ENCODE measurements at places on chromosomes 6 and 20.
A peak's percentile ranks its signal among the peaks of the same experiment; 100 is the strongest.

DNA sequence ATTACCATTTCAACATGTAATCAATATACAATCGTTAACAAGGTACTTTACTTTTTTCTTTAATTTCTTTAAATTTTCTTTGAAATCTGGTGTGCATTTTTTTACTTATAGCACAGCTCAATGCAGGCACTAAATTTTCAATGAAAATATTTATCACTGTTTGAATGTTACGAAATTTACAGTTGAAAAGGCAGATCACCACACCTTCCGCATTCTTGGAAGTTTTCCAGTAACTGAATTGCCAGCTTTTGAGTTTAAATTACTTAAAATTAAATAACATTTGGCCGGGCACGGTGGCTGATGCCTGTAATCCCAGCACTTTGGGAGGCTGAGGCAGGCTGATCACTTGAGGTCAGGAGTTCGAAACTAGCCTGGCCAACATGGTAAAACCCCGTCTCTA, 309.9 kb downstream of the BMP7 start:
- no peak for DNase-seq

GRCh38 chr6:31041372-31041974, 31.2 kb downstream of the MUC22 start:
- DNase-seq = no peak

DNA sequence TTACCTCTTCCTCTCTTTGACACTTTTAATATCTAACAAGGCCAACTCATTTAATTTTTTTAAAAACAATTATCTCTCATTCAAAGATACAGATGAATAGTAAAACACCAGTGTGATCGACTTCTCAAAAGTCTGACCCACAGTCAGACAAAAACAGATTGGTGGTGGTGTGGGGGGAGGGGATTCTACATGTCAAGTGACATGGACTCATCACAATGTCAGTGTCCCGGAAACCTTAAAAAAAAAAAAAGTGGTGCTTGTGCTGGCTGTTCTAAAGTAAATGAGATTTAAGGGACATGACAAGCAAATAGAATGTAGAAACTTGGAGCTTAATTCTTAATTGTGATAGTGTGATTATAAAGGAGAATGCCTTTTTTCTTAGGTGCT, 16.3 kb upstream of the RFPL4B start:
- no peak for DNase-seq

- DNase-seq = peak; percentile 38
Measured at GRCh38 chr20:13022401-13023155, 13.8 kb downstream of the SPTLC3 start.

DNA sequence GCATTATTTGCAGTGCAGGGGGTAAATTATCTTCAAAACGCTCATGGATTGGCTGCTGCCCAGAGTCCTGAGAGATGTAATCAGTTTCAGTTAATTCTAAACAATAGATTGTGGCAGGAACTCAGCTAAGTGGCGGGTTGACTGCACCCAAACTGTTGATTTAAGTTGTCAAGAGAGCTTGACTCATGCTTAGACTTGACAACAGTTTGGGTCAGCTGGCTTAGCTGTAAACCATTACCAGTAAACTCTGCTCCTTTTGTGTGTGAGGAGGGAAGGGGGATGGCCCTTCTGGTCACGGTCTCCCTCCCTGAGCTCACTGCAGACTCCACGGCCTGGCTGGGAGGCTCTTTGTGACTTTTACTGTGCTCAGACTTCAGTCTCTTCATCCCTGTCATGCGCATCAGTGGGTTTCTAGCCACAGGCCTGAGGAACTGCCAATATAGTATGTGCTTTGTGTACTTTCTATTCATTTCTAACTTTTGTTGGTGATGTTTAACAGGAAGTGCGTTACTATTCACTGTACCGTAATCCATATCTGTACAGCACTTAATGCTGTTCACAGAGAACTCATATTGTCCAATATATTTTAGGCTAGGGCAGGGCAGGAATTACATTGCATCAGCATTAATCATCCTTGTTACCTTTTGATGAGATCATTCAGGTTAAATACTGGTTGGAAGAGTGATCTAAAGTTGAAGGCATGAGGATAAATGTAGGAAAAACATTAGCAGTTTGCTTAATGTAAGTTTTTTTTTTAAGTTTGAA, 488.3 kb downstream of the CDKAL1 start:
- peak; percentile 76 for DNase-seq

GRCh38 chr20:43766917-43767316, 40.1 kb upstream of the GTSF1L start:
- DNase-seq = no peak

DNA sequence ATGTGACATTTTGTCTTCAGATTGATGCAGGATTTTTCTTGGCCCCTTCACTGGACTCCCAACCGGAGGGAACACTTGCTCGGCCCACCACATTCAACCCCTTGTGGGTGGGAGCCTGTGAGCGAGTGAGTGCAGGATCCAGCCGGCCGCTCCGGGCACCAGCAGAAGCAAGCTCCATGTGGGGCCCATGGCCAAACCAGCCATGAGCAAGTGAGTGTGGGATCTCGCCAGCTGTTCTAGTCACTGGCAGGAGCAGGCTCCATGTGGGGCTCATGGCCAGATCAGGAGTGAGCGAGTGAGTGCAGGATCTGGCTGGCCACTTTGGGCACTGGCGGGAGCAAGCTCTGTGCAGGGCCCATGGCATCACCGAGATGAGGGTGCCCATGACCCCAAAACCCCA, 42.6 kb downstream of the OSTM1 start:
- DNase-seq = no peak

GRCh38 chr6:149628875-149629510, 19.5 kb downstream of the KATNA1 start:
- DNase-seq = no peak

DNA sequence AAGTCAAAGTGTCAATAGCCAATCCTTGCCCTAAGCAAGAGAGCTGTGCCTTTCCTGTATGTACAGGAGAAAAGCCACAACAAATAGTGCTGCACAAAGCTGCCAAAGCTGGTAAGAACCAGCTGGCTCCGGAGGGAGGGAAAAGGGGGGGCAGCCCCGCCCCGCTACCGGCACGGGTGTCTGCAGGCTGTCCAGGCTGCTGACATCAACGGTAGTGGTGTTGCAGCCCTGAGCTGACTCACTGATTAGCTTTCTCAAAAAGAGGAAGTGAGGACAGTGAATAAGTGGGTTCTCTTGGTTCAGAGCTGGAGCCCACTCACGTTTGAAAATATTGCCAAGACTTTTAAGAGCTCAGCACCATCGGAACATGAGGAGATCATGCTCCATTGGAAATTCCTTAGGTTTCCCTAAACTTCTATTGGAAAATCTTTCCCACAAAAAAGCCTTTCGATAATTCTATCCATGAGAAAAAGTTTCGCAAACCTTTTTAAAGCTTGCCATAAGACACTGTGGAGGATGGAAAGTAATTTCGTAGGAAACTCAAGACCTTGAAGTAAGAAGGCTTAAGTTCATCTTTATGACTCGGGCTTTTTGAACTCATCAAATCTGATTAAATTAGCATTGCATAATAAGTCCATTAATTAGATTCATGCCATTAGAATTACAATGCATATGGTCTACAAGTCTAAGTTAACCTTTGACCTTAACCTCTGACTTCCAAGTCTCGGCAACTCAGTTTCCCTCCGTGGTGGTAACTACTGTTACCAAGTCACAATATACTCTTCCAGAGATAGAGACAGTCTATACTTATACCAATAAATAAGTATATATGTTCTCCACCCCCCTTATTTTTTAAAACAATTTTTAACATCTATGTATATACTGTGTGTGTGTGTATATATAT, 67.0 kb downstream of the TNFRSF21 start:
- DNase-seq = peak; percentile 91

GRCh38 chr6:141824350-141824749, 308.4 kb upstream of the GJE1 start:
- DNase-seq = no peak

DNA sequence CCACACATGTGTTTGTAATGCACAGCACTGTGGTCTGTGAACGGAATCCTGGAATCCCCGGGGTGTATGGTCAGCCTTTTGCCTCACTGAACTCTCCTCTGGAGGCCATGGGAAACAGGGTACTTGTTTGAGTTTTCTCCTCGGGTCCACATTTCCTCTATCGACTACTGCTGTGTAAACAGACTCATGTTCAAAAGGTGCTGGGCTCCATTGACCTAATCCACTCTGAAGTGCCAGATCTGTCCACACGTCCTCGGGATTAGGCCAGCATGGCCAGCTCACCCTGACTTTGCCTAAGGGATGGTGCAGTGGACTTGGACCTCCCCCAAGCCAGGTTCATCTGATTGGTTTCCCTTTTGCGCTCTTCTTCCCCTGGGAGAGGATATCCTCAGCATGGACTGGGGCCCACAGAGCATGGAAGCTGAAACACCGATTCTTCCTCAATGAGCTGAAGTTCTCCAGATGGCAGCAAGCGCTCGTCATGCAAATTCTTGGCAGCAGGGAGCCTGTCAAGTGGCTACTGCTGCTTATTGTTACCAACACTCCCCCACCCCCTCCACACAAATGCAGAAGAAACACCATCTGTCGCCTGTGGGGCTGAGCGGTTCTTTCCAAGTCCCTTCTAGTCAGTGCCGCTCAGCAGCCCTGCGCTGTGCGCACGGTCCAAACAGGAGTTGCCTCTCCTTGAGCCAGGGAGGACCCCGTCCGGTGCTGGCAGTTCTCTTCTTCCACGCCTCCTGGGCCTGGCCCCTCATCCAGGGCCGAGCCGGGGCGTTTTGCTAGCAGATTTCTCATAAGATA, 292.6 kb upstream of the MARCKS start:
- DNase-seq = peak; percentile 14

DNA sequence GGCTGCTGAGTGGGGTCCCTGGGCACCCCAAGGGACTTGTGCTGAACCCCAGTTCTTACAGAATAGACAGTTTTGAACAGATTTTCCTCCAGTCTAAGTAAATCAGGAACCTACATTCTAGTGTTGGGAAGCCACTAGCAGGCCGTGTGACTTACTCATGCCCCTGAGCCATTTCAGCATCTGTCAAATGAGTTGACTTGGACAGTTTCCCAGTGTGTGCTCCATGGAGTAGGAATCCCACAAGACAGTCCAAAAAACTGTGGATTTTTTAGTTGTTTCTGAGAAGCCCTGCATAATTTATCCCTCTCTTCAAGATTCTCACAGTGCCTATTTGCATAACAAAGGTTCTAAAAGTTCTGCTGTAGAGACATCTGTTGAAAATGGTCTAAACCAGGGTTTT, 2.1 kb downstream of the GABRR2 start:
- DNase-seq = peak; percentile 73

DNA sequence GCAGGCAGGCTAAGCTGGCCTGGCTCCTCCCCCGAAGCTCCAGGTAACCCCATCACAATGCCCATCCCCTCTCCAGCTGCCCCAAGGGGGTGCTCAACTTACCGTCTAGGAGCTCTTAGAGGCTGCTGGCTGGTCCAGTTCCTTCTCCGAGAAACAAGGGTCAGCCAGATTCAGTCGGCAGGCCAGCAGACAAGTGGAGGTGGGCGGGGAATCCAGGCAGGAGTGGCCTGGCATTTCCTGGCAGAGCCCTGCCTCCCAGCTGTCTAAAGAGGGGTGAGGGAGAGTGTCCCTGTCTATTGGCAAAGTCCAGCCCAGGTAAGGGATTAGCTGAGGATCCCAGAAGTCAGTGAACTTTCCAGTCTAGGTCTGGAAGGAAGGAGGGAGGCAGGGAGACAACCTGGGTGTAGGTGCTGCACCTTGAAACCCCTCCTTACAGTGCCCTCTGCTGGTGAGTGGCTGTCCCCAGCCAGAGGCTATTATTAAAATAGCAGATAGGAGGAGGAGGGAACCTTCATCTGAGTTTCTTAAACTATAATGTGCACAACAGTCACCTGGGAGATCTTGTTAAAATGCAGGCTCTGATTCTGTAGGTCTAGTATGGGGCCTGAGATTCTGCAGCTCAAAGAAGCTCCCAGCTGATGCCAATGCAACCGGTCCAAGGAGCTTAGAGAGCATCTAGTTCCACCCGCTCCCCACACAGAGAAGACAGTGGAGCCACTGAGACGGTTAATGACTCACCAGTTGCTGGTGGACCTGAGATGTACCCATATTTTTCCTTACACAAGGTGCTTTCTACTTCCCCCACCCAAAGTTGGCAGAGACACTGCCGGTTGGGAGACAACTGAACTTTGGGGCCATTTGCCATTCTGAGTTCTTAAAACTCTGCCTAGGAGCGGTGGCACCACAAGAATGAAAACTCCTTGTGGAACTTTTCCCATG, at the start of gene UNC5CL:
TSS of gene UNC5CL (minus strand) at position 162 of the 939 bp plus-strand sequence. CDS start 4,147 bp downstream, outside the sequence.
- DNase-seq = peak; percentile 33

GRCh38 chr6:4308364-4308763, 173.0 kb upstream of the ECI2 start:
- DNase-seq = no peak

GRCh38 chr6:11428895-11429294, 108.7 kb upstream of the TMEM170B start:
- peak; percentile 67 for DNase-seq

GRCh38 chr6:157991067-157991432, 9.4 kb downstream of the SYNJ2 start:
- DNase-seq = no peak

DNA sequence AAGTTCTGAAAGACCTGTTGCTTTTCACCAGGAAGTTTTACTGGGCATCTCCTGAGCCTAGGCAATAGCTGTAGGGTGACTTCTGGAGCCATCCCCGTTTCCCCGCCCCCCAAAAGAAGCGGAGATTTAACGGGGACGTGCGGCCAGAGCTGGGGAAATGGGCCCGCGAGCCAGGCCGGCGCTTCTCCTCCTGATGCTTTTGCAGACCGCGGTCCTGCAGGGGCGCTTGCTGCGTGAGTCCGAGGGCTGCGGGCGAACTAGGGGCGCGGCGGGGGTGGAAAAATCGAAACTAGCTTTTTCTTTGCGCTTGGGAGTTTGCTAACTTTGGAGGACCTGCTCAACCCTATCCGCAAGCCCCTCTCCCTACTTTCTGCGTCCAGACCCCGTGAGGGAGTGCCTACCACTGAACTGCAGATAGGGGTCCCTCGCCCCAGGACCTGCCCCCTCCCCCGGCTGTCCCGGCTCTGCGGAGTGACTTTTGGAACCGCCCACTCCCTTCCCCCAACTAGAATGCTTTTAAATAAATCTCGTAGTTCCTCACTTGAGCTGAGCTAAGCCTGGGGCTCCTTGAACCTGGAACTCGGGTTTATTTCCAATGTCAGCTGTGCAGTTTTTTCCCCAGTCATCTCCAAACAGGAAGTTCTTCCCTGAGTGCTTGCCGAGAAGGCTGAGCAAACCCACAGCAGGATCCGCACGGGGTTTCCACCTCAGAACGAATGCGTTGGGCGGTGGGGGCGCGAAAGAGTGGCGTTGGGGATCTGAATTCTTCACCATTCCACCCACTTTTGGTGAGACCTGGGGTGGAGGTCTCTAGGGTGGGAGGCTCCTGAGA, at the start of gene HFE:
TSS of gene HFE (plus strand) at position 146 of the 832 bp plus-strand sequence. CDS start at position 158, 12 bp downstream.
- DNase-seq = peak; percentile 51

DNA sequence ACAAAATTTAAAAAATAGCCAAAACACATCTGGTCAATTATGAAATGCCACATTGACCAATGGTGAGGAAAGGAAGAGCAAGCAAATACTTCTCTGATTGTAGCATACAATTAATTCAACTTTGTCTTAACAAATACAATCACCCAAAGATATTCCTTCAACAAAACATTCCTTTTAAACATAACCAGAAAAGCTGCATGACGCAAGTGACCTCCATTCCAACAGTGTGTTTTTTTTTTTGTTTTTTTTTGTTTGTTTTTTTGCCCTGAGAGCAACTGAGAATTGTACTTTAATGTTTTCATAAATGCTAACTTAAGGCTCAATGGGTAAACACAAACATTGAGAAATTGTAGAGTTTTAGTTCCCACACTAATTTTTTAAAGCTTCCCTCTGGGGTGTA, 184.4 kb downstream of the PTPRK start:
- no peak for DNase-seq

- DNase-seq = no peak
Measured at GRCh38 chr6:109861946-109862345, 116.2 kb upstream of the GPR6 start.

All from A172 (cell line).